ENCODE measurements at places on chromosomes 5 and 9. TPM values are rescaled to one million over a fixed set of nuclear protein-coding genes. Genes with fewer than 3 reads are reported as not detected.

- H3K4me1 ChIP-seq: no peaks in the 10 kb centered on the region
- no peak overlapping the region for H3K27ac ChIP-seq
- H3K27me3 ChIP-seq: no peaks in the 10 kb centered on the region
- no peak for DNase-seq
Measured at GRCh38 chr5:128472036-128472435, 66.0 kb downstream of the FBN2 start.

GRCh38 chr5:62328772-62329491, 22.9 kb downstream of the KIF2A start:
- H3K27ac ChIP-seq: no peak overlapping the region
- H3K4me3 ChIP-seq: no peak overlapping the region
- H3K36me3 ChIP-seq: no peaks in the 10 kb centered on the region
- DNase-seq: no peak
- H3K4me1 ChIP-seq: no peaks in the 10 kb centered on the region

GRCh38 chr9:98775831-98776441, 20.4 kb downstream of the ANKS6 start:
- no peak overlapping the region for H3K27ac ChIP-seq
- H3K4me1 ChIP-seq: no peaks in the 10 kb centered on the region
- H3K36me3 ChIP-seq: peaks cover 20% of the 10 kb centered on the region
- no peaks in the 10 kb centered on the region for H3K27me3 ChIP-seq
- no peak overlapping the region for H3K4me3 ChIP-seq

- no peaks in the 10 kb centered on the region for H3K4me1 ChIP-seq
- no peaks in the 10 kb centered on the region for H3K36me3 ChIP-seq
Measured at GRCh38 chr5:123907349-123907748, 395.4 kb downstream of the CSNK1G3 start.

GRCh38 chr5:167582886-167583285, 708.6 kb upstream of the WWC1 start:
- no peak overlapping the region for H3K27ac ChIP-seq
- DNase-seq: no peak
- no peaks in the 10 kb centered on the region for H3K27me3 ChIP-seq
- H3K4me1 ChIP-seq: no peaks in the 10 kb centered on the region

GRCh38 chr9:89658401-89658800, 53.6 kb downstream of the GADD45G start:
- no peak overlapping the region for H3K4me3 ChIP-seq
- no peak for DNase-seq
- peaks cover 74% of the 10 kb centered on the region for H3K4me1 ChIP-seq
- no peaks in the 10 kb centered on the region for H3K36me3 ChIP-seq

DNA sequence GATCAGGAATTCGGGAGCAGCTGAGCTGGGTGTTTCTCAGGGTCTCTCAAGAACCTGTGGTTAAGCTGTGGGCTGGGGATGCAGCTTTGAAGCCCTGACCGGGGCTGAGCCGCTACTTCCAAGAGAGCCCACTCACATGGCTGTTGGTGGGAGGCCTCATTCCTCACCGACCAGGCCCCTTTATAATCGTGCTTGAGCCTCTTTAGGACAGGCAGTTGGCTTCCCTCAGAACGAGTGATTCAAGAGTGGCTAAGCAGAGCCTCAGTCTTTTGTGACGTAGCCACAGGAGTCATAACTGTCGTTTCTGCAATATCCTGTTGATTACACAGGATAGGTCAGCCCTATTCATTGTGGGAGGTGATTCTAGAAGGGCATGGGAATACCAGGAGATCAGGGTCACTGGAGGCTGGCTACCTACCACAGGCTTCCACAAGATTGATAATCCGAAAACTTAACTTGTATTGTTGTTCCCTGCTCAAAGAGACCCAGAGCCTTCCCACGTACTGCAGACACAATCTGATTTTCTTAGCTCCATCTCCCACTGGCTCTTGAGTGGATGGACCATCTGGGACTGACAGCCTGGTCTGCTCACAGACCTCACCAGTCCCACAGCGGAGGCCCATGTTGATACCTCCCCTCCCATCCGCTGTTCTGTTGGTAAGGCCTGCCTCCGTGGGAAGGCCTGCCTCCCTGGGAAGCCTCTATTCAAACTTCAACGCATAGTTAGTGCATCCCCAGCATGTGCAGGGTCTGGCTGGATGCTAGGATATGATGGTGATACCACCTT, 3.0 kb upstream of the ERGIC1 start:
- no peaks in the 10 kb centered on the region for H3K36me3 ChIP-seq
- no peak overlapping the region for H3K27ac ChIP-seq
- DNase-seq: no peak
- no peak overlapping the region for H3K4me3 ChIP-seq
- no peaks in the 10 kb centered on the region for H3K27me3 ChIP-seq

DNA sequence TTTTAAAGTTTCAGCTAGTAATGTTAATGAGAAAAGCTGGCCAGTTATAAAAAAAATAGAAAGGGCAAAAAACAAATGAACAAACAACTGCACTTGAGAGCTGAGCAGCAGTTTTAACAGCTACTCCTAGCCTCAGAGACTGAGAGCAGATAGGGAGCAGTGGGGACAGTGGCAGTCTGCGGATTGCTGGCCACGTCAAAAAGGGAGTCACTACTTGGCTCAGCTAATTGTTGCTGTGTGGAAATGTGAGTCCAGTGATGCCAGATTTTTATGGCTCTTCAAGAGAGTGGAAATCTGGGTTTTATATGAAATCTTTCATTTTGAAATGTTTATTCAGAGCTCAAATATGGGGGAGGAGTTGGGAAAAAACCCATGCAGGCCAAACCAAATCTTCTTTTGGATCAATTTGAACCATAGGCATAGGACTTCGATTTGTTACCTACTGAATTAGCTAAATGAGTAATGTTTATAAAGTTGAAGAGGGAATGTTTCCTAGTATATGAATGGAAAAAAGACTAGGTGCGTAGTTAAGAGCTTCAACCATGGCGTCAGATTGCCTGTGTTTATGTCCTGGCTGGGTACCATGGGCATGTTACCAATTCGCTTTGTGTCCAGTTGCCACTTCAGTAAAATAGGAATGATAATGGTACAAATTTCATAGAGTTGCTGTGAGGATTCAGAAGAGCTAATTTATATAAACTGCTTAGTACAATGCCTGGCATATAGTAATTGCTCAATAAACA, 102.1 kb downstream of the PAM start:
- no peaks in the 10 kb centered on the region for H3K4me1 ChIP-seq
- H3K4me3 ChIP-seq: no peak overlapping the region
- H3K27ac ChIP-seq: no peak overlapping the region
- no peaks in the 10 kb centered on the region for H3K27me3 ChIP-seq

DNA sequence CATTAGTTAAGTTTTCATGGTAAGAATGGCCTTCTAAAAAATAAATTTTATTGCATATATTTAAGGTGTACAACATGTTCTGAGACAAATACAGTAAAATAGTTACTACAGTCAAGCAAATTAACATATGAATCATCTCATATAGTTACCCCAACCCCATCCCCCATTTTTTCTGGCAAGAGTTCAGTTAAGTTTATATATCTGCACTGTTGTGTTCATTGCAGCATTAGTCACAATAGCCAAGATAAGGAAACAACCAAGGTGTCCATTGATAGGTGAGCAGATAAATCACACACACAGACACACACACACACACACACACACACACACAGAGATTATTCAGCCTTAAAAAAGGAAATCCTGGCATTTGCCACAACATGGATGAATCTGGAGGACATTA, 37.2 kb upstream of the OTULIN start:
- H3K4me3 ChIP-seq: no peak overlapping the region
- no peaks in the 10 kb centered on the region for H3K27me3 ChIP-seq
- no peaks in the 10 kb centered on the region for H3K36me3 ChIP-seq

Gene MAML1
- total RNA-seq: 25.3 TPM

Data from upper lobe of left lung (tissue), 6 donors.